Smooth muscle cell of the coronary artery (primary cell): ENCODE measurements at places on chromosomes 11 and 22. TPM values are rescaled to one million over a fixed set of nuclear protein-coding genes. Genes with fewer than 3 reads are reported as not detected.

SLC17A6 gene
- total RNA-seq, result not detected in 2 replicates

NRXN2 gene
- 6.6 and 29.0 TPM in 2 replicates for total RNA-seq

SAMM50 gene
- 34.6 and 48.4 TPM in 2 replicates for total RNA-seq

CENPM gene
- total RNA-seq, result 0.70 and 9.2 TPM in 2 replicates

DNAL4 gene
- total RNA-seq, result 12.4 and 19.4 TPM in 2 replicates

RAB3IL1 gene
- 3.5 and 19.3 TPM in 2 replicates for total RNA-seq
